ENCODE measurements at places on chromosomes 1 and 21.

DNA sequence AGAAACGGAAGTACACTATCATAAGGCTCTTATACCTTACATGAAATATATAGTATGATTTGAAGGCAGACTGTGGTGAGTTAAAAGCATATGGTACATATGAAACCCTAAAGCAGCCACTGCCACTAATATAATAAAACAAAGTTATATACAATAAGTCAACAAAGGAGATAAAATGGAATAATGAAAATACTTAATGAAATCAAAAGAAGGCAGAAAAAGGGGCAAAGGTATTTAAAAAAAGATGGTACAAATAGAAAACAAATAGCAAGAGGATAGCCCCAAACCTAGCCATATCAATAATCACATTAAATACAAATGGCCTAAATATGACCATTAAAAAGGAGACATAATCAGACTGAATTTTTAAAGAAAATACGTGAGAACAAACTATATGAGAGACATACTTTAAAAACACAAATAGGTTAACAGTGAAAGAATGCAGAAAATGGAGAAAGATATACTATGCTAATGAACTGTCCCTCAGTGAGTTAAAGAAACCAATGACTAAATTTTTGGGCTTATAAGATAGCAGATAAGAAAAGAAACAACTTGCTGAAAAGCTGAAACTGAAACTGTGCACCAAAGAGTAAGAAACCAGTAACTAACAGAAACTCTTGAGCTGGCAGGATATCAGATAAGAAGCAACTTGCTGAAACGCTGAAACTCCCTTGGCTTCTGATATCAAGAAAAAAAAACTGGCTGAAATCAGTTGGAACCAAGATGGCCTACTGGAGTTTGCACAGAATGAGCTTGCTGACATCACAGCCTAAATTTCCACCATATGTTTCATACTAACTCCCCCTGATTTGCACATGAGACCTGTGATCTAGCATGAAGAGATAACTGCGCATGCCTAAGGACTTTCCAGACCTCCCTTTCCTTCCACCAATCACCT, 44.3 kb upstream of the IL10 start:
- DNase-seq = no peak

- no peak for DNase-seq
These were observed 11.4 kb downstream of the BLACAT1 start for GRCh38 chr1:205444300-205444930.

DNA sequence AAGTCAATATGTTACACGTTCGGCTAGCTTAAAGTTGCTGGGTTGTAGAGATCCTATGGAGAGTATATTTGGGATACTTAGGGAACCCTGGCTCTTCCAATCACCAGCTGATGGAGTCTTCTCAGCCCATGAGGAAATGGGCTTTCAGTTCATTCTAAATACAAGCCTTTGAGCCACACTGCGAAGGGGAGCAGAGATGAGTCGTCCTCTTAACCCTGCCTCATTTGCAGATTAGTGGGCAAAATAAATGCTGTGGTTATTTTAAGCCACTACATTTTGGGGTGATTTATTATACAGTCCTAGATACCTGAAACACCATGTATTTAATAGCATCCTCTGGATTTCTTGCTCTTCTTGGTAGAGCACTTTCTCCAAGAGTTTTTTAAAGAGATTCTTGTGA, 19.0 kb upstream of the VCAM1 start:
- no peak for DNase-seq

- no peak for DNase-seq
These were observed 64.3 kb downstream of the DMRTA2 start for GRCh38 chr1:50358962-50359361.
